Kasumi-1 (cell line): ENCODE measurements at places on chromosomes 4 and X.

- no peak for DNase-seq
Measured at GRCh38 chrX:88660836-88661235, 86.2 kb upstream of the CPXCR1 start.

DNA sequence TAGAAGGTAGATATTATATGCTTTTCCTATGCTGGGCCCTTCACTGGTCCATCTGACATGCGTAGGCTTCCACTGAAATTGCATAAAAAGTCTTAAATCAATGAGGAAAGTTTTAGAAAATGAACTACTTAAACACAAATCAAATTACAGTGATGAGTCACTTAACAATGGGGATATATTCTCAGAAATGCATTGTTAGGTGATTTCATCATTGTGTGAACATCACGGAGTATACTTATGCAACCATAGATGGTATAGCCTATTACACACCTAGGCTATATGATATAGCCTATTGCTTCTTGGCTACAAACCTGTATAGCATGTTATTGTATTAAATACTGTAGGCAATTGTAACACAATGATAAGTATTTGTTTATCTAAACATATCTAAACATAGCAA, 10.3 kb downstream of the STAP1 start:
- no peak for DNase-seq

DNA sequence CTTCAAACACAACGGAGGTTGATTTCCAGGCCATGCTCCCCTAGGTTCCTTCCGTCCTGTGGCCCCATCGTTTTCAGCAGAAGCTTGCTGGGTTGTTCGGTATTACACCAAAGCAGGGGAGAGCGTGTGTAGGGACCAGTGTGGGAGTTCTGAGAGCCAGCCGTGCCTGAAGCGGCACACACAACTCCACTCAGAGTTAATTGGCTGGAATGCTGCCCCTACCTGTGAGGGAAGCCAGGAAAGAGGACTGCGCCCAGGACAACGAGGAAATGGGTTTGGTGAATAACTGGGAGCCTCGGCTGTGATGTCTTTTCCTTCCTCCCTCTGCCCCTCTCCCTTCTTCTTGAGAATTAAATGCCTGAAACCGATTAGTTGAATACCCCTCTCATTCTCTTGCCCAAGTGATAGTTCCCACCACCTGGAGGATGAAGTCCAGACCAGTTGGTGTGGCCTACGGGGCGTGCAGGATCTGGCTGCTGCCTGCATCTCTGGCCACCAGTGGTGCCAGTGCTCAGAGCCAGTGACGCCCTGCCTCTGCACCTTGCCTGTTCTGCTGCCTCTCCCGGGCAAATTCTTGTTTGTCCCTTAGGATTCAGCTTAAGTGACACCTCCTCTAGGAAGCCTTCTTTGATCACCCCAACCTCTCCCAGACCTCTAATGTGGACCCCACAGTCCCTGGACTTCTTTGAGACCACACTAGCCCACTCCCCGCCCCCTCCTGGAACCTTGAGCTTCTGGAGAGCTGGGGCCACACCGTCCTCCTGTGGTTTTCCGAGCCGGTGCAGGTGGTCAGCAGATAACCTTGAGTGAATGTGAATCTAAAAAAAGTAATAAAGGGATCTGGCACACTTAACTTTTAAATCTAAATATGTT, 33.6 kb downstream of the TBC1D14 start:
- no peak for DNase-seq

- no peak for DNase-seq
Measured at GRCh38 chr4:89998469-89999011, 103.9 kb downstream of the MMRN1 start.

- no peak for DNase-seq
Measured at GRCh38 chrX:71173440-71173839, 28.8 kb downstream of the NLGN3 start.

- DNase-seq = no peak
Measured at GRCh38 chr4:90002441-90003062, 107.9 kb downstream of the MMRN1 start.

- no peak for DNase-seq
Measured at GRCh38 chrX:52979568-52979967, 21.2 kb upstream of the FAM156A start.

DNA sequence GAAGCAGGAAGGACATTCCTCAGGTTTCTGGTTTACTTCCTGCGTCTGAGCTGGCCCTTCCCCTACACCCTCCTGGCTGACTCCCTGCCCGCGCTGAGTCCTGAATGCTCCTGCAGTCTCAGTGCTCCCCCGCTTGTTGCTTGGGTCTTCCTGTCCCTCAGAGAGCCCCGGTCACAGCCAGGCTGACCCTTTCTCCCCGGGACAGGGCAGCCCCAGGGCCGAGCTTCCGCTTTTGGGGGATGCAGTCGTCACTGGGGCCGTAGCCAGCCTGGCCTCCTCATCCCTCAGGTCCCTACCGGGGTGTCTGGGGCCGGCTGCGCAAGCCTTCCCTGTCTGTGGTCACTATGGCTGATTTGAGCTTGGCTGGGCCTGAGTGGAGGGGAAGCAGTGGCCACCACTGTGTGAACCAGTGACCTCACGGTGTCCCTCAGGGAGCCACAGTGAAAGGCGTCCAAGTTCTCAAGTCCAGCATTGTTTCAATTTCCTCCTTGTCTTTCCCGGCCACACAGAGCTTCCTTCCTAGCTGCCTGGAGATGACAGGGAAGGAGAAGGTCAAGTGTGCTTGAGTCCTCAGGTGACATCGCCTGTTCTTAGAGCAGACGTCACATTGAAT, 34.1 kb upstream of the ASMTL start:
- no peak for DNase-seq
